ENCODE measurements at places on chromosomes 4 and X.

- DNase-seq: no peak
Measured at GRCh38 chr4:3121110-3121509, 46.6 kb downstream of the HTT start.

GRCh38 chrX:43612400-43612799, 43.7 kb upstream of the MAOA start:
- DNase-seq: no peak

GRCh38 chr4:94516999-94517398, 65.3 kb downstream of the PDLIM5 start:
- DNase-seq: no peak

GRCh38 chrX:44494357-44494756, 48.3 kb downstream of the FUNDC1 start:
- no peak for DNase-seq

GRCh38 chr4:13627606-13628311, at the start of gene BOD1L1:
TSS of gene BOD1L1 (minus strand) at chr4:13627725. CDS start at chr4:13627587, 138 bp downstream.
- peak; percentile 90 for DNase-seq
